ENCODE measurements at places on chromosomes 12 and 14. TPM values are rescaled to one million over a fixed set of nuclear protein-coding genes. Genes with fewer than 3 reads are reported as not detected.

- no peaks in the 10 kb centered on the region for H3K36me3 ChIP-seq
- no peak overlapping the region for H3K4me3 ChIP-seq
- DNase-seq = no peak
- no peaks in the 10 kb centered on the region for H3K27me3 ChIP-seq
Measured at GRCh38 chr14:74952697-74953484, 2.5 kb downstream of the PGF start.

- DNase-seq = no peak
- no peak overlapping the region for H3K27ac ChIP-seq
- no peaks in the 10 kb centered on the region for H3K4me1 ChIP-seq
- no peaks in the 10 kb centered on the region for H3K36me3 ChIP-seq
Measured at GRCh38 chr14:105323663-105324062, 9.1 kb downstream of the PACS2 start.

DNA sequence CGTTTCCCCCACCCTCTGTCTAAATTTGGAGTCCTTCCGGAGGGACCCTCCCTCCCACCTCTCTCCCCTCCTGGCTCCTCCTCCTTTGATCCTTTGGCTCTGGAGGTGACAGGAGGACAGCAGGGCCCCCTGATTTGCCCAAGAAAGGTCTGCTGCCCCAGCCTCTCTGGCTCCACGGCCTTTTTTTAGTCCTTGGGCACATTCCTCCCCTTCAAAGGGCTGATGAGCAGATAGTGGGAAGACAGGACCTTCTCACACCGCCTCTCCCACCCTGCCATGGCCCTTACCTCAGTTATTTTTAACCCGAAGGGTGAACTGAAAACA, 196 bp upstream of the MYH6 start:
- no peak for DNase-seq
- no peaks in the 10 kb centered on the region for H3K36me3 ChIP-seq
- no peak overlapping the region for H3K4me3 ChIP-seq
- no peaks in the 10 kb centered on the region for H3K4me1 ChIP-seq
- H3K27ac ChIP-seq = no peak overlapping the region

The AGAP2 gene
- 1.0 TPM for total RNA-seq

The CCDC38 gene
- not detected for total RNA-seq

DNA sequence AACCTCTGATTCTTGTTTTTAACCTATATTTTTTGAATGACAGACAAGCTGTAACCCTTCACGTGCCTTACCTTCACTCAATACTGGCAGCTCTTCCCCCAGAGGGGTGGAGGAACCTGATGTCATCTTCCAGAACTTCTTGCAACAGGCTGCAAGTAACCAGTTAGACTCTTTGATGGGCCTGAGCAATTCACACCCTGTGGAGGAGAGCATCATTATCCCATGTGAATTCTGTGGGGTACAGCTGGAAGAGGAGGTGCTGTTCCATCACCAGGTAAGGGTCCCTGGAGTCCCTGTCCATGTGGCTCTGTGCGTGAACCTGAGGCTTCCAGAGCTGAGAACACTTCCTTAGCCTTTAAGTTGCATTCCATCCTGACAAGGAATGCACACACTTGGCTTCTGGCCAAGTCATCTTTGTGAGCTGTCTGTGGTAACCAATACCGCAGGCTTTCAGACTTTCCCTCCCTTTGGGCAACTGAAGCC, 22.7 kb downstream of the TRAFD1 start:
- H3K27ac ChIP-seq = no peak overlapping the region
- no peak overlapping the region for H3K4me3 ChIP-seq
- H3K36me3 ChIP-seq = peaks cover 43% of the 10 kb centered on the region
- no peaks in the 10 kb centered on the region for H3K4me1 ChIP-seq
- DNase-seq = no peak

The OR6C4 gene
- not detected for total RNA-seq

DNA sequence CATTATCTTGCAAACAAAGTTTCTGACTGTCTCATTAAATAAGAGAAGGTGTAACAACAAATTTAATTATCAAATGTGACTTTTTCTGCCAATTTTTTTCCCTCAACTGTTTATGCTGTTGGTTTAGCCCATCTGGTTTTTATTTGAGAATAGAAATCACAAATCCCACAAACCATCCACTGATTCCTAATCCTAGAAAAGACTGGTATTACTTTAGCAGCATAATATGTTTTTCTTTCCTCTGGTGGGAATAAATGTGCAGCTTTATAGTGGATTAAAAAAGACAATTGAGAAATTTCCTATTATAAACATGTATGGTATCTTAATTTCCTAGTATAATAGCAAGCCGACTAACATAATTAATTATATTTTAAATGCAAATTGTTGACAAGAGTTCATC, 257.9 kb upstream of the FOXN3 start:
- H3K27ac ChIP-seq = no peak overlapping the region
- DNase-seq = no peak
- no peaks in the 10 kb centered on the region for H3K36me3 ChIP-seq
- no peaks in the 10 kb centered on the region for H3K27me3 ChIP-seq
- H3K4me3 ChIP-seq = no peak overlapping the region
- H3K4me1 ChIP-seq = peaks cover 5% of the 10 kb centered on the region

DNA sequence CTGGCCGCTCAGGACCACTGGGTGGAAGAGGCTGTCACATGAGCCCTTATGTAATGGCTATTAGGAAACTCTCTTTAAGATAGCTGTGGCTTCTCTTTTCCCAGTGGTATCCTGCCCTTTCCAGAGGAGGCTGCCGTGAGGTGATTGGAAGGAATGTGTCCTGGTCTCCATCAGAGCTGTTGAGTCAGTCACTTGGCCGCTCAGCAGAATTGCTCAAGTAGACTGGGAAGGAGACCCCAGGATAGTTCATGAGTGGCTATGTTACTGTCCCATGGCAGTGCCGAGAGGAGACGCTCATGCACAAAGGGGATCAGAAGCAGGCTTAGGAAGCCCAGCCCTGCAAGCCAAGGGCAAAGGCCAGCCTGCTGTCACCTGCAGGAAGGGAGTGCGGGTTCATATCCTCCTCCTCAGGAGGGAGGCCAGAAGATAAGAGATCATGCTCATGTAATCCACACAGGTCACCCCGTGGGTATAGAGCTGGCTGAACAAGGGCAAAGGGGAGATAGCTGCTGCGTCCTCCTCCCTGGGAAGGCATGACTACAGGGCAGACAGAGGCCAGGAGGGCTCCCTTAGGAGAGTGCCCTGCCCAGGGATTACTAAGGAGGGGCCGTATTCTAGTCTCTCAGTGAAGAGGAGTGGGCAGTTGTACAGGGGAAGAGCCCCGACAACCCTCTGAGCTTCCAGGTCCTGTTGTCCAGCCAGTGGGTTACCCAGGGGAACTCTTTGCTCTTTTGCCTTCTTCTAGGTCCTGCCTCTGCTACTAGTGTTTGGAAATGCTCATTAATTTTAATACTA, 137.0 kb upstream of the MAX start:
- H3K27ac ChIP-seq = peak overlapping the region; percentile 30
- H3K4me3 ChIP-seq = no peak overlapping the region
- no peaks in the 10 kb centered on the region for H3K36me3 ChIP-seq
- peak; percentile 76 for DNase-seq
- H3K4me1 ChIP-seq = peaks cover under 1% of the 10 kb centered on the region

The FAIM2 gene
- 3.6 TPM for total RNA-seq

The TAS2R9 gene
- total RNA-seq = not detected

The GDF3 gene
- total RNA-seq = not detected

GRCh38 chr14:69045857-69046475, 66.9 kb upstream of the ACTN1 start:
- H3K4me3 ChIP-seq = no peak overlapping the region
- H3K4me1 ChIP-seq = peaks cover 15% of the 10 kb centered on the region
- no peak for DNase-seq
- H3K27me3 ChIP-seq = no peaks in the 10 kb centered on the region

GRCh38 chr14:88003425-88003824, 1.5 kb upstream of the GPR65 start:
- H3K27ac ChIP-seq = no peak overlapping the region
- H3K4me1 ChIP-seq = no peaks in the 10 kb centered on the region
- no peaks in the 10 kb centered on the region for H3K27me3 ChIP-seq
- DNase-seq = no peak
- H3K36me3 ChIP-seq = no peaks in the 10 kb centered on the region
- H3K4me3 ChIP-seq = no peak overlapping the region

- no peak overlapping the region for H3K27ac ChIP-seq
- no peak for DNase-seq
- H3K4me3 ChIP-seq = no peak overlapping the region
Measured at GRCh38 chr12:26721800-26722199, 111.2 kb downstream of the ITPR2 start.

GRCh38 chr14:93716746-93717667, 71.3 kb downstream of the PRIMA1 start:
- H3K36me3 ChIP-seq = no peaks in the 10 kb centered on the region
- H3K4me3 ChIP-seq = no peak overlapping the region
- no peak overlapping the region for H3K27ac ChIP-seq
- no peaks in the 10 kb centered on the region for H3K4me1 ChIP-seq

The CDKN3 gene
- 59.5 TPM for total RNA-seq

- H3K4me3 ChIP-seq = no peak overlapping the region
- DNase-seq = no peak
- H3K36me3 ChIP-seq = no peaks in the 10 kb centered on the region
- no peaks in the 10 kb centered on the region for H3K27me3 ChIP-seq
- H3K4me1 ChIP-seq = no peaks in the 10 kb centered on the region
- H3K27ac ChIP-seq = no peak overlapping the region
Measured at GRCh38 chr12:23803540-23803939, 145.9 kb downstream of the SOX5 start.

DNA sequence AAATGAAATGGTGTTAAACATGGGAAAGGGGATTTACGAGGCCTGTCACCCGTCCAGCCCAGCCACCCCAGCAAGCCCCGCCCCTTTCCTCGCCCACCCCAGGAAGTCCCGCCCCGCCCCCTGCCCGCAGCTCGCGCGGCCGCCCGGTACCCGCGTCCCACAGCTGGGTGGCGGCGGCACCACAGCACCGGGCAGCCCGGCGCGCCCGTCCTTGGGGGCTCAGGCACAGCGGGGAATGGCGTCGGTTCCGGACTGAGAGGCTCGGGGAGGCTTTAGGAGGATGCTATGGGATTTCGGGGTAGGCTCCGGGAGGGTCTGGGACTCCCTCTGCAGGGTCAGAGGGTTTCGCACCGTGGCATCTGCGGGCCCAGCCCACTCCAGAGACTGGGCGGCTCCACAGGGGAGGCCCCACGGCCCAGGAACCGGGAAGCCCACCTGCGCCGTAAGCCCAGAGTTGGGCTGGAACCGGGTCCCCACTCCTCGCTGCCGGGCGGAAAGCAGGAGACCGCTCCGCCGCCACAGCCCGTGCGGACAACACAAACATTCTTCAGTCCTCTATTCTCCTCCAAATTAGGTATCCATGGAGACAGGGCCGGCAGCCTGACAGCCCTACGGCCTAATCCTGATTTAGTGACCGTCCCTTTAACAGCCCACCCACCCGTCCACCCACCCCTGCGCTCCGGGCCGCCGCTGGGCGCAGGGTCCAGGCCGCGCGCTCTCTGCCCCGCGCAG, 1.4 kb downstream of the FIGNL2 start:
- H3K4me1 ChIP-seq = peaks cover 4% of the 10 kb centered on the region
- no peaks in the 10 kb centered on the region for H3K36me3 ChIP-seq
- H3K27me3 ChIP-seq = peaks cover 41% of the 10 kb centered on the region
- DNase-seq = no peak

DNA sequence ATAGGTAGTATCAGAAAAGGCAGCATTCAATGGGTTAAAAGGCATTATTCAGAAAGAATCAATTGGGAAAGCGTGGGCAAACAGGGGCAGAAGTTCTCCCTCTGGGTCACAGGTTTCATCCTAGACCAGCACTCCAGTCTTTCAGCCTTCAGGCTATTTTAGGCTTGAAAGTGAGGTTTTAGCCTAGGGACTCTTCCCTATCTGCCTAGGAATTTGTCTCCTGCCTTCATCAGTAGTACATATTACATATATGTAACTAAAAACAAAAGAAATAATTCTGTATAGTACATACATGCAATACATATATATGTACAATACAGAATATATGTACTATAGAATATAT, 34.6 kb upstream of the PCNX1 start:
- no peak for DNase-seq
- no peaks in the 10 kb centered on the region for H3K27me3 ChIP-seq
- H3K27ac ChIP-seq = no peak overlapping the region
- no peaks in the 10 kb centered on the region for H3K4me1 ChIP-seq
- no peaks in the 10 kb centered on the region for H3K36me3 ChIP-seq

DNA sequence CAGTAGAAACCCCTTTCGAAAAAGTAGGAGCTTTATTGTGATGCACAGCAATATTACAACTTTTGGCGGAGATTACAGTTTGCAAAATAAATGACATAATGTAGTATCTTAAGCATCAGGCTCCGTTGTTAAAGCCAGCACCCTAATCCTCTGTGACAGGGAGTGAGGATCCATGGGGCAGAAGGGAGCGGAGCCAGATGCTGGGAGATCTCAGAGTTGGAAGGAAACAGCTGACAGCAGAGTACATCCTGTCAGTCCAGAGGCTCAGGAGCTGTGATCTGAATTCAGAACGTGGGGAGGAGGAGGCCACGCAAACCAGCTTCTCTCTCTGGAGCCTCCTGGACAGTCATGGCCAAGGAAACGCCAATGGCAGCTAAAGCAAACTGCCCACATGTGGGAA, 55.7 kb downstream of the TMTC1 start:
- no peak overlapping the region for H3K27ac ChIP-seq
- no peaks in the 10 kb centered on the region for H3K36me3 ChIP-seq
- H3K4me3 ChIP-seq = no peak overlapping the region
- DNase-seq = peak; percentile 24
- no peaks in the 10 kb centered on the region for H3K4me1 ChIP-seq

The LMNTD1 gene
- total RNA-seq = not detected

The COX8C gene
- total RNA-seq = not detected

- peak overlapping the region; percentile 99 for H3K27ac ChIP-seq
- H3K27me3 ChIP-seq = no peaks in the 10 kb centered on the region
- H3K4me3 ChIP-seq = no peak overlapping the region
- DNase-seq = no peak
- H3K36me3 ChIP-seq = no peaks in the 10 kb centered on the region
- peaks cover 18% of the 10 kb centered on the region for H3K4me1 ChIP-seq
Measured at GRCh38 chr14:21101802-21102413, 1.0 kb downstream of the TMEM253 start.

The TMPRSS12 gene
- total RNA-seq = not detected

- H3K36me3 ChIP-seq = no peaks in the 10 kb centered on the region
- no peak for DNase-seq
- no peaks in the 10 kb centered on the region for H3K27me3 ChIP-seq
- no peak overlapping the region for H3K4me3 ChIP-seq
Measured at GRCh38 chr12:124171231-124171979, 123.5 kb upstream of the RFLNA start.
